ENCODE measurements at places on chromosomes 3 and 15.
A peak's percentile ranks its signal among the peaks of the same experiment; 100 is the strongest.

DNA sequence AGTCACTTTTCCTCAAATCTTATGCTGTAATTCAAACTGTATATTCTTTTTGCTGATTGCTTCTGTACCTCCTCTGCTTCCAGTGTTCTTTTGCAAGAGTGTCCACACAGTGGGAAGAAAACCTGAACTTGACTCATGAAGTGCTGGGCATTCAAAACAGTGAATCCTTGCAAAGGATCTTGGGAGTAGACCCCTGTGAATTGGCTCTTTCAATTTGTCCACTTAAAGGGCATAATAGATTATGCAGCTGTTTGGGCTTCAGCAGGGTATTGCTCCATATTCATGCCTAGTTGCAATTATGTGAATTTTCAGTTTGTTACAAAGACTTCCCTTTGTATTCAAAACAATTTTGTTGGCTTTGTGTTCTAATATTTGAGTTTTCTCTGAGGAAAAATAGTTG lies 11.4 kb downstream of the ZFAND6 start:
- DNase-seq: no peak

DNA sequence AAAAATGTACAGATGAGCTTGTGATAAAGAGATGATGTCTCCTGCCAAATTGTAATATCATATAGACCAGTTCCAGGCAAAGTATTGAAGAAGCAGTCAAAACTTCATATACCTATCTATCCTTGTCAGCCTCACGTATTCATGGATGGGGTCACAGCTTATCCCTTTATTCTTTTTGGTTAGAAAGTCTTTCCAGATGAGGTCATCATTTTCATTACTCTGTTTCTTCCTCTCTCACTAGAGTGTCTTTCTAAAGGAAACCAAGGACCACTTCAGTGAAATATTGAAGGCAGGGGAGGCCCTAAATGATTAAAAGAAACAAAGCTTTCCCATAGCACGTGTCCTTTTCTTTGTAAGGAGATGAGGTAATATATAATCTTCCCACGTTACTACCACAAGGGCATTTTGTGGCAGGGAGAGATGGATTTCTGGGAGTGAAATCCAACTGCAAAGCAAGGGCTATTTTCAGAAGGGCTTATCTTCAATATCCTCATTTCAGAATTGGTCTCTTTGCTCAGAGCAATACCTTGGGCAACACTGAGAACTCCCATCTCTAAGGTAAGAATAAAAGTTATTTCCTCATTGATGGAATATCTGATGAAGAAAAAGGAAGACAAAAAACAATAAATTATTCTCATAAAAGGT lies 260.2 kb downstream of the TIGIT start:
- DNase-seq: no peak

GRCh38 chr3:169285057-169286033 lies 378.2 kb downstream of the MECOM start:
- DNase-seq: no peak

GRCh38 chr3:141875893-141876380 lies 506 bp upstream of the ATP1B3 start:
- no peak for DNase-seq

DNA sequence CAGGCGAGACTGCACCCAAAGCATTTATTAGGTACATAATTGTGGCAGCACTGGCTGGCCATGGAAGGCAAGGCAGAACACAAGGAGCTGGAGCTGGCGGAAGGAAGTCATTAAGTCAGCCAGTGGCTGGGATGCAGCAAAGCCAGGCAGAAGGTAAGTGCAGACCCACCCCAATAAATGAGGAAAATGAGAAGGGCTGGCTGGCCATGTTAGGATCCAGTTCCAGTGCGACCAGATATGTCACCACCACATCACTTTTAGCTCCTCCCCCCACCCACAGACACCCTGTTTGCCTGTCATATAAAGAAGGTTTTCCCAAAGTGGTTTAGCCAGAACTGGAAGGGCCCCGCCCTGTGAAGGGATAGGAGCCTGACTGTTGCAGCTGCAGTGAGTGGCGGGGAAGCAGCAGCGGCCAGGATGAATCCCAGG lies at the start of gene FURIN:
TSS of gene FURIN (plus strand) at position 328 of the 429 bp plus-strand sequence. CDS start 7,153 bp downstream, outside the sequence.
- no peak for DNase-seq

DNA sequence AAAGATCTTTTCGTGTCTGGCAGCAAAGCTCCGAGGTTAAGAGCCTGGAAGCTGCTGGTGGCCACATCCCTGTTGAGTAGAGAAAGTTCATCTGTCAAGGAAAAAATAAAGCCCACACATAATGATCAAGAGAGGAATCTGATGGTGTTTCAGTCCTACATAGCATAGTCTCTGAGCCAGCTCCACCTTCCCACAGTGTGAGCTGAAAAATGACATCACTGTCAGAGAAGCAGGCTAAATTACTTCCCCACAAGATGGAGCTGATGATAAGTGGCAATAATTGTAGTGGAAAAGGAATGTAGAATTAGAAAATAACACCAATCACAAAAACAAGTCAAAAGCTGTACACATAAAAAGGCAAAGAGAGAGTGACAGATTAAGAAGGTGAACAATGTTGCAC lies 84.5 kb downstream of the AQP9 start:
- no peak for DNase-seq

- DNase-seq: no peak
These were observed 107.2 kb upstream of the ABHD17C start for GRCh38 chr15:80587816-80588456.

GRCh38 chr3:128590948-128591347 lies 59.7 kb downstream of the RPN1 start:
- no peak for DNase-seq

GRCh38 chr15:57706405-57707209 lies at the start of gene POLR2M:
TSS of gene POLR2M (plus strand) at chr15:57706714. CDS start at chr15:57706843, 129 bp downstream.
- DNase-seq: peak; percentile 88

DNA sequence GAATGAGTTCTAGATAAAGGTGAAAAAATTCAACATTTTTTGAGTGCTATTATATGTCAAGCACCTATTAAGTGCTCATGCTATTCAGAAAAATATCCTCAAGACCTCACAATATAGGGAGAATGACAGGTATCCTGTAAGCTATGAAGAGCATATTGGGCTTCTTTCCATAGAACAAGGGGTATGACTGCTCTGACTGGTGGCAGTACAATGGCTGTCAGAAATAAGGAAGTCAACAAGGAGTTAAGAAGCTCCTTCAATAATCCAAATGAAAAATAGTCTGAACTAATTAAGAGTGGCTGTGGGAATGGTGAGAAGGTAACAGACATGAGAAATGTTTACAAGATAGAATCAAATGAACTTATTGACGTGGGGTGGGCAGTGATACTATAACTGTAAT lies 24.7 kb downstream of the NPTN start:
- DNase-seq: no peak

GRCh38 chr3:13002398-13003124 lies 70.7 kb downstream of the IQSEC1 start:
- DNase-seq: no peak

DNA sequence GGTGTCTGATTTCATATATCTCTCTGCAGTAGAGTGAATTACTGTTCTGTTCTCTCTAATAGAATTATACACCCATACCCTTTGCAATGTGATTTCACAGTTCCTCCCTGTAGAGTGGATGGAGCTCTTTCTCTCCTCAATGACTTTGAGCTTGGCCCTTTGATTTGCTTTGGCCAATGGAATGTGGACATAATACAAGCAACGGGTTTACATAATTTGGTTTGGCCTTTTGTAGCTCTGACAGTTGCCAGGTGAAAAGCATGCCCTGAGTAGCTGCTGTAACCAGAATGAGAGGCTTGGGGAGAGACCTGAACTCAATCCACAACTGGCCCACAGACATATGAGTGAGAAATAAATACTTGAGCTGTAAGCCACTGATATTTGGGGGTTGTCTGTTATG lies 32.1 kb downstream of the ZDHHC23 start:
- DNase-seq: no peak

GRCh38 chr3:188974856-188975599 lies 196.7 kb upstream of the TPRG1 start:
- peak; percentile 22 for DNase-seq

DNA sequence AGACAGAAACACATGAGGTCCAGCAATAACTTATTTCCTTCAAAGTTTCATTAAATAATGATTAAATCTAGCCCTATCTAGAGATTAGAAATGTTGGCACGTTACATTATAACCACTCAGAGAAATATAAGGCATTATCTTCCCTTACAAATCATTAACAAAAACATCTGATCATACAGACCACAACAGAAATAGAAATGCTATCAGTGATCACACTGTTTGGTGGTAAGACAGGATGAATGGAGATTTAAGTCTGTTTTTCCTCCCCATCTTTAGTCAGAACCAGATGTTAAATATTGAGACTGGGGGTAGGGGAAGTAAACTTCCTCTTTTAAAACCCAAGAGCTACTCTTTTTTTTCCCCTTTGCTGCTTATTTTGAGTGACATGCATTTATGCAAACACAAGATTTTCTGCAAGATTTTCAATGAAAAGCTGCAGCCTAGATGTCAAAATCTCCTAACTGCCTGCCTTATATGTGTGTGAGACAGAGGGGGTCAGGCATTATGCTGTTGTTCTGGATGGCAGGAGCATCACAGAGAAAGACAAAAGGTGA lies 70.4 kb downstream of the CBLB start:
- DNase-seq: no peak

- no peak for DNase-seq
These were observed 5.2 kb downstream of the SOX2 start for GRCh38 chr3:181716966-181717365.

DNA sequence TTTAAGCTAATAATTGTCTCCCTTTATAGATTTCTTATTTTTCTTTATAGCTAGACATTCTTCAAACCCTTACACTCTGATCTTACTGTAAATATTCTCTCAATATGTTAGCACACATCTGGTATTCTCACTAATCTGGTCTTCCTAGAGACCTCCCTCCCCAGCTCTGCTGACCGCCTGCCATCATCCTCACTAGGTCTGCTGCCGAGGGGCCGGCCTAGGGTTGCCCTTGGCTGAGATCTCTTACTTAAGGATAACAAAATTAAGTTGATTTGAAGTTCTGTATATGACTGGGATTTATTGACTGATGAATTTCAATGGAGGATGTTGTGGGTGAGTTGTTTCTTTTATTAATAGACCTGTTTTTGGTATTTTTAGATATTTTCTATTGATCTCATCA lies 586.6 kb downstream of the NAALADL2 start:
- no peak for DNase-seq

DNA sequence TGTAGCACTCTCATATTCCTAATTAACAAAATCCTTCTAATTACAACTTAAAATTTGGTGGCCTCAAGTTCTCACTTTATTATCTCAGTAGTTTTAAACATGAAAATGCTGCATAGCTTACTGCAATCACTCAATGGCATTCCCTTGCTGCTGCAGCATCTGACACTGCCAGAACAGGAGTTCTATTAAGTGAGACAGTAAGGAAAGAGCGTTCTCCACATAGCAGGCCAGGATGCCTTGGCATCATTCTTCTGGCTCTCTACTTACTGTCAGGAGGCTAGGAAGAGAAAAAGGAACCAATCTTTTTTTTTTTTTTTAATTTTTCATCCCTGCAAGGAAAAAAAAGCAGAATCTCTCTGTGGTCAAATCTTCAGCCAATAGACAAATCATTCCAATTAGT lies 3.2 kb downstream of the CNBP start:
- no peak for DNase-seq

GRCh38 chr3:47083786-47084185 lies 80.1 kb downstream of the SETD2 start:
- DNase-seq: no peak

DNA sequence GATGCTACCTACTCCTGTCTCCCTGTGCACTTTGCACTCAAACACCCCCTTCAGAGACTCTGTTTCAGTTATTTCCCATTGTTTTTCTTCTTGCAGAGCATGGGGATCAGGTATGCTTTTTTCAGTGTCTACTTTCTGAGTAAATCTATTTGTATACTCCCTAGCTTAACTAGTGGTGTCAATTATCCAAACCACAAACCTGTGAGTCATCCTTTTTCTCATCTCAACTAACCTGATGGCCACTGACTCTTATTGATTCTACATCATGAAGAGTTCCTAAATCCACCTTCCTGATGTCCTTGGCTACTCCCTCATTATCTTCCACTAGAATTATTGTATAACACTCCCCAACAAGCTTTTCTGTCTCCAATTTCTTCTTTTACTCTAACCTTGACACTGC lies 68.0 kb downstream of the DIPK2A start:
- DNase-seq: no peak

DNA sequence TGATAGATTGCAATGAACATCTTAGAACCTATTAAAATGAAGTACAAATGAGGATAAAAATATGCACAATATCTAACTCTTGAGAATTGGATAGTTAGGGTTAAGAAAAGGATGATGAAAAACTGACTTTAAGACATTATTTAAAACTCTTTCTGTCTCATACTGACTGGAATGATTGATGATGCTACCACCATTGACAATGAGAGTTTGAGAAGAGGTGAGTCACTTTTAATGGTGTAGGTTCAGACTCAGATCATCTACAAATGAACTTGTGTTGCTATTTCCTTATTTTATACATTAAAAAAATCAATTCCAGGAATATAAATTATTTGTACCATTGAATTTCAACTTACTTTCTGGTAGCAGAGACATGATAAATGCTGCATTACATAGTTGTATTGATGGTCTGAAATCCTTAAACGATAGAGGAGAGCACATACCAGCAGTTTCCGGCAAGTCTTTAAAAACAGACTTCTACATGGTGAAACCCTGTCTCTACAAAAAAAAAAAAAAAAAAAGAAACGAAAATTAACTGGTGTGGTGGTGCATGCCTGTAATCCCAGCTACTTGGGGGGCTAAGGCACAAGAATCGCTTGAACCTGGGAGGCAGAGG lies 409.0 kb downstream of the OTOL1 start:
- no peak for DNase-seq

DNA sequence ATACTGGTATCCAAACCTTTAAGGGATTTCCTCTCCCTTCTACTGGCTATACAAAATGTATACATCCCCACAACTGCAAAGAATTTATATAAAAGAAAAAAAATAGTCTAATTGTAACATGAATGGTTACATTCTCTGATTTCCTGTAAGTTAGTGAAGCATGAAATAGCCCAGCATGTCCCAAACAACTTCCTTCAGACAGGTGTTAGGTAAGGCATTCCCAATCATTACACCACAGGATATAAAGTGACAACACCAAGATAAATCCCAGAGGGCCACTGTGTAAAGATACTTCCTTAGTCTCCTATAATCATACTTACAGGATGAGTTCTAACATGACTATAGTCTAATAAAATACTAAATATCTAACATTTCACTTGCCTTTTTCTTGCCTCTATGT lies 7.6 kb downstream of the CMTM6 start:
- no peak for DNase-seq

- DNase-seq: no peak
These were observed 71.5 kb upstream of the EIF1B start for GRCh38 chr3:40237889-40238571.

DNA sequence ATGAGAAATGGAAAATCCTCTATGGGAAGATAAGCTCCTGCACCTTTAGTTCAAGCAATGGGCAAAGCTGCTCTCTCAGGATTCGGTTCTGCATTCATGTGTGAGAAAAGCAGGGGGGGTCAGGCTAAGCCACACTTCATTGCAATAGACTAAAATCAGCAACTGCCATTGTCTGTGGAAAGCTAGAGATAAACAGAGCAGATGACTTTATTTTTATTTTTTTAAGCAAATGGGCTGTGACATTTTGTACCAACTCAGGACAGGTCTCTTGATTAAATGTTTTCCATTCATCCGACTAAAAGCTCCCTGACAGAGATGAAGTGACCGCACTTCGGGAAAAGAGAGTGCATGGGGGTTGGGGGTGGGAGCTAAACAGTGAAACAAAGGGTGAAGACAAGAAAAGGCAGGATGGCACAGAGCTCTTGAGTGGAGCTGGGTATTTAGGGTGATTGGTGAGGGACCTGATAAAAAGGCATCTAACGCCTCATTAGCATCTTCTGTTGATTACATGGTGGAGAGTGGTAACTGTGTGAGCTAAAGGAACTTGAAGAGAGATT lies 987.4 kb downstream of the TUSC7 start:
- no peak for DNase-seq

- no peak for DNase-seq
These were observed 180.6 kb downstream of the FMN1 start for GRCh38 chr15:33013827-33014445.
